ENCODE measurements at places on chromosomes 5 and 9.

- DNase-seq = no peak
Measured at GRCh38 chr9:112021742-112022141, 125.1 kb downstream of the UGCG start.

GRCh38 chr5:52989025-52989780 is at the start of gene ITGA2:
Gene ITGA2 (plus strand): TSS chr5:52989352. CDS start chr5:52989469, 117 bp downstream.
- peak; percentile 26 for DNase-seq

DNA sequence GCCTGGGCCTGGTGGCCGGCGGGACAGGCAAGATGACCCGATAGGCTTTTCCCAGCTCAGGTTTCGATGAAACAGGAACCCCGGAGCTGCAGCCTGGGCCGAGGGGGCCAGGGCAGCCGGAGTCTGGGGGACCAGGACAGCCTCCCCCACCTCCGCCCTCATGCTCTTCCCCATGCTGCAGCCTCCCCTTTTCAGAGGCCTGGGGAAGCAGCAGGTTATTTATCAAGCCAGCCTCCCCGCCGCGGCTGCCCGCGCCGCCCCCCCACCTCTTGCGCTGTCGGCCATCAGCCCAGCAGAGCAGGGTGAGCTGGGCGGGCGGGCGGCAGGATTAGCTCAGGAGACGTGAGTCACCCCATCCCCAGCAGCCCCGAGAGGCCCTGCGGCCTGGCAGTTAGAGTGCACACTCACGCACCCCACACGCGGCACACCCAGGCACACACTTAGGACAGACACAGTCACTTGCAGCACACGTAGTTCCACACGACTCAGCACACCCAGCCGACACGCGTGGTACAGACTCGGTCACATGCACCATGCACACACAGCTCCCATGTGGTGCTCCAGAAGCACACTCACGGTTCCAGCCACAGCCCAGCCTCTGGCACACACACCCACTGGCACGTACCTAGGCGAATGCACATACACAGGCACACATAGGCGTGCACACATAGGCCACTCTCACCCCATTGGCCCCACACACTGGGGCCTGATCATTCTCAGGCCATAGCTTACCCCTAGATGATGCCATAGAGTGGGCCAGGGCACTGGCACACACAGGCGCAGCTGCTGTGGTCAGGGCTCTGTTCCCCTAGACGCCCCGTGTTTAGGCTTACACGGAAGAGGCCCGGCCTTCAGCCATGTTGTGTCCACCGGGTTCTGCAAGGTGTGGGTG is 13.0 kb downstream of the CXXC5 start:
- peak; percentile 24 for DNase-seq

GRCh38 chr9:130111786-130112537 is 58.3 kb downstream of the GPR107 start:
- no peak for DNase-seq

DNA sequence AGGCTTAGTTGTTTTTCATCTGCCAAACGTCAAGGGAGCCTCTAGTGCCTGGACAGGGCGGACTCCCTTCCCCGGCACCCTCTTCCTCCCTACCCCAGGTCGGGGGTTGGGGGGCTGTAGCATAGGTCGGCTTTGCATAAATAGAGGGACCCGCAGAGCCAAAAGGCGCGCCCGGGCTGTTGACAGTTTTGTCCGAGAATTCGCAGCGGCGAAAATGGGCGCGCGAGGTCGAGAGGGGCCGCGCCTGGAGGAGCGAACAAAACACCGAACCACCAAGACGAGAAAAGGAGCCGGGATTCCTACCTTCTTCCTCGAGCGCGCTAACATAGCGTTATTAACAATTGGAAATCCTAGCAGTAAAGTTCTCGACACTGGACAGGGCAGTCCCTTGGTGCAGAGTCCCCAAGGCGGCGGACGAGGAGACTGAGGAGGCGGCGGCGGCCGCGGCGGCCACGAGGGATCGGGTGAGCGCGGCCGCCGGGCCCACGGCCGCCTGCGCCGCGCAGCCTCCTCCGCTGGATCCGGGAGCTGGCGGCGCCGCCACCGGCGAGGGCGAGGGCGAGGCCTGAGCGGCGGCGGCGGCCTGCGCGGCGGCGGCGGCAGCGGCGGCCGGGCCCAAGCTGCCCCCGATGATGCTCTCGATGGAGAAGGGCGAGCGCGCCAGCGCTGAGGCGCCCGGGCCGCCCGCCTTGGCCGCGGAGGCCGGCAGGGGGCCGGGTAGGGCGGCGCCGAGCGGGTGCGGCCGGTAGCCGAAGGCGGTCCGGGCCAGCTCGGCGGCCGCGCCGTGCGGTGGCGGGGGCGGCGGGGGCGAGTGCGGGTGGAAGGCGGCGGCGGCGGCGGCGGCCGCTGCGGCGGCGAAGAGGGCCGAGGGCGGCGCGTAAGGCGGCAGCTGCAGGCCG is 1.7 kb downstream of the FOXD1 start:
- no peak for DNase-seq

GRCh38 chr9:135048758-135049444 is 38.6 kb upstream of the OLFM1 start:
- DNase-seq = no peak

GRCh38 chr5:106086352-106086751 is 1584.4 kb downstream of the EFNA5 start:
- no peak for DNase-seq

- DNase-seq = no peak
Measured at GRCh38 chr5:143004361-143005145, 234.4 kb downstream of the ARHGAP26 start.

- DNase-seq = no peak
Measured at GRCh38 chr5:73448463-73449136, at the start of gene FOXD1. Gene FOXD1 (minus strand): TSS chr5:73448777. CDS start chr5:73448362, 415 bp downstream.

DNA sequence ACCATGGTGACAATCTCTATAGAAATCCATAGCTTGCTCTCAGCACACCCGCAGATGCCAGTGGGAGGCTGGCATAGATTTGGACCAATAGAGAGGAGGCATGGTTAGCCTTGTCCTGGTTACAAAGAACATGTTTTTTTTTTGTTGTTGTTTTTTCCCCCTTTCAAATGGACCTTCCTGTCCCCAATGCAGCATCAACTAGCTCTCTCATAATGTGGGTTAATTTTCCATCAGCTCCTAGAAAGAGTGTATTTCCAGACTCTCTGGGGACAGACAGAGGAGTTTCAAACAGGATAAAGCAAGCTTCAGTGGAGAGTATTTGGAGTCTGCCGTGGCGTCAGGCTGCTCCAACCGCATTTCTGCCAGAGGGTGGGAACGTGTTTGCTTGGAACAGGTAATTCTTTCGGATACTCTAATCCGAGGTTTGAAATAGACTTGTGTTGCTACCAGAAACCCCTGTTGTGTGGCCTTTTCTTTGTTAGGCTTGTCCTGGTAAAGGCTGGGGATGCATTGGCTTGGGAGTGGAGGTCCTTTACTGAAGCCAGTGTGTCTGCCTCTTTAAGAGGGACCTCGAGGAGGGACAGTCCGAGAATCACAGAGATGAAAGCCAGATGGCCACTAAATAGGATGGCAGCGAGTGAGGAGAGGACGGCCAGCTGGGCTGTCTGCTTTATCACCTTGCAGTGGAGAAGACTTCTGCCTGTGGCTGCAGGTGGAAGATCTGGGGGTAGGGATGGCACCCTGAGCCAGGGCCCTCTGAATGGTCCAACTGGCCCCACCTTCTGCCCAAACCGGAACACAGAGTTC is 130.5 kb upstream of the CPEB4 start:
- DNase-seq = no peak

GRCh38 chr5:168055141-168055683 is 236.2 kb upstream of the WWC1 start:
- no peak for DNase-seq

- no peak for DNase-seq
Measured at GRCh38 chr5:151923866-151924476, 680 bp downstream of the GLRA1 start.

DNA sequence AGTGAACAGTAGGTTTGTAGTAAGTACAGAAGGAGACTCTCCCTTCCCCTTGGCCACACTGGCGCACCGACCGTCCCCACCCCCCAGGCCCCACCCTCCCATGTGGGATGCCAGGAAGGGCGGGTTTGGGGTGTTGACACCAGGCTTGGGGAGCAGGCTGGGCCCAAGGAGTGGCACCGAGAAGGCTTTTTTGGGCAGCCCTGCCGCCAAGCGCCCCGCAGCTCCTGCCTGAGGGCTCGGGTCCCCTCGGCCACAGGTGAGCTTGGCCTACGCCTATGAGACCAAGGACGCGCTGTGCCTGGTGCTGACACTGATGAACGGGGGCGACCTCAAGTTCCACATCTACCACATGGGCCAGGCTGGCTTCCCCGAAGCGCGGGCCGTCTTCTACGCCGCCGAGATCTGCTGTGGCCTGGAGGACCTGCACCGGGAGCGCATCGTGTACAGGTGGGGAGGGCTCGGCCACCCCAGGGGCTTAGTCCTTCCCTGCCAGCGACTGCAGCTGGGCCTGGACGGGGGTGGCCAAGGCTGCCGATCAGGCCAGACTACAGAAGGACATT is 7.3 kb downstream of the GRK6 start:
- no peak for DNase-seq

DNA sequence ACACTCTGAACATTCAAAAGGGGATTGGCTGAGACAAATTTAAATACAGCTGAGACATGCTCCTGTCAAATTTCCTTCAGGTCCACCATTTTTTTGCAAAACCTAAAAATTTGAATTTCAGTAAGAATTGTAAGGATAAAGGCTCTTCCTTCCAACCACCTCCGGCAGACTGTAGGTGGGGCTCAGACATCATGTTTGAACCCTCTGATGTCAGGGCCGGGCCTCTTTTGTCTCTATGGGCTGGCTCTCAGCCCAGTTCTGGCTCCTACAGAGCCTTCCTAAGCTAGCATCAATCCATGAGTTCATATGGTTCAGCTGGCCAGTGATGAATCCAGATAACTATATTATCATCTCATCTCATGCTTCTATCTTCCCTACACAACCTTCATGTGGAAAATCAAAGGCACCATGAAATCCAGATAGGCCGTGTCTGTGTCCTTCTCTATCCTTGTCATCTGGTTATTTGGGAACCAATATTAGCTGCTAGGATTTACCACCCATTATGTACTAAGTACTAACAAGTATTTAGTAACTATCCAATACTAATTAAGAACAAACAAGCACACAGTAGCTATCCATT is 44.2 kb downstream of the NIPSNAP3B start:
- no peak for DNase-seq

- DNase-seq = no peak
Measured at GRCh38 chr5:179923436-179923835, 15.7 kb upstream of the TBC1D9B start.

- DNase-seq = no peak
Measured at GRCh38 chr5:35246411-35246810, 16.1 kb upstream of the PRLR start.

GRCh38 chr5:135543001-135543484 is 7.3 kb upstream of the NEUROG1 start:
- DNase-seq = no peak

DNA sequence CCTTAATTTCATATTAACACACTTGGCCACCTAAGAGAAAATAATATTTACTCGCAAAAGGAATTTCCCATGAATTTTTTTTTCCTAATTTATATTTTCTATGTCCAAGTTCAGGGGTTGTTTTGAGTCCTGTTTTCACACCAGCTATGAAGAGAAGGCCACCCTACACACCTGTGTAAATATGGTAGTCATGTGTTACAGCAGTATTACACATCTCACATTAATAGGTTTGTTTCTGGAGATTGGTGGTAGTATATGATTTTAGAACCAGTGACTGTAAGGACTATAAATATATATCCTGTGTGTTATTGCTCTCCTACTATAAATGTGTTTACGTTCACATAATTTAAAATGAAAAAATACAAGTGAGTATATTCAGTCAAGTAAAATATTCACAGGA is 147.5 kb downstream of the PAM start:
- DNase-seq = no peak

GRCh38 chr9:93301911-93302541 is 118.1 kb downstream of the WNK2 start:
- DNase-seq = no peak

All from activated CD8-positive, alpha-beta memory T cell treated with anti-CD3 and anti-CD28 coated beads, Interleukin-2, amount 50 U/mL, for 4 hours (primary cell).